NCI-H526 treated with DMSO at 0.1 percent for 48 hours (cell line): ENCODE measurements at places on chromosomes 7 and 10.

GRCh38 chr10:75444781-75445386 is 13.5 kb downstream of the LRMDA start:
- DNase-seq = no peak

GRCh38 chr10:43195557-43195956 is 57.3 kb downstream of the CSGALNACT2 start:
- DNase-seq = no peak

DNA sequence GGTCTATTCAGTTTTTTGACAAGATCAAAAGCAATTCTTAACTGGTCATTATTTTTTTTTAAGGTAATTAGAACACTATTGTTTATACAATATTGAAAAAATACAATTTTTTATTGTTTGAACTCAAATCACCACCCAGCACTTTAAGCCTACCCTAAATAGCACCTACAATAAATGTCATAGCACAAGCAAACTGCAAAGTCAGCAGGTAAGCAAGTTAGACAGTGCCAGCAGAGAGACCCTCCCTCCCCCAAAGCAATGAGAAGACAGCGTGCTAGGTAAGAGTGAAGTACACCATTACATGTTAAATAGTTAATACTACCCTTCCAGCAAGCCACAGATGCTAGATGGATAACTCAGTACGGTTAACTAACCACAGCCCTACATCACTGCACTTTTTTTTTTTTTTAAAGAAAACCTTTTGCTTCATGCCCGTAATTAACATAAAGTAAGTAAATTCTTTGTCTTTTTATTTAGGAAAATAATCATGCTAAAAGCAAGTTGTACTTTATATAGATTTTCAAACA is 120.0 kb downstream of the UBE2H start:
- no peak for DNase-seq

DNA sequence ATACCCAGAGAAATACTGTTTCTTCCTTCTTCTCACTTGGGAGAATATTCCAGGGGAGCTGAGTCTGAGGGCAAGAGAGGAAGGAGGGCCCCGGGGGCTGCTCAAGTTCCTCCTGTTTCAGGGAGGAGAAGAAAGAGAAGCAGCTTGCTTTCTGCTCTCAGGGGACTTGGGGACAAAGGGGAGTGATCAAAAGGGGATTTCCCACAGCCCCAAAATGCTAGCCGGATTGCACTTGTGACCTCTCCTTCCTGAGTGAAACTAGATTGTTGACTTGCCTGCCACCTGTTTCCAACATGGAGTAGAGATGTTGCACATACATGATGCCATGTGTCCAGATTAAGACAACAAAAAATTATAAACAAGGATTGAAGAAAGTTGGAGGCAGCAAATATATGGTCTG is 28.7 kb upstream of the PDCD4 start:
- DNase-seq = no peak

DNA sequence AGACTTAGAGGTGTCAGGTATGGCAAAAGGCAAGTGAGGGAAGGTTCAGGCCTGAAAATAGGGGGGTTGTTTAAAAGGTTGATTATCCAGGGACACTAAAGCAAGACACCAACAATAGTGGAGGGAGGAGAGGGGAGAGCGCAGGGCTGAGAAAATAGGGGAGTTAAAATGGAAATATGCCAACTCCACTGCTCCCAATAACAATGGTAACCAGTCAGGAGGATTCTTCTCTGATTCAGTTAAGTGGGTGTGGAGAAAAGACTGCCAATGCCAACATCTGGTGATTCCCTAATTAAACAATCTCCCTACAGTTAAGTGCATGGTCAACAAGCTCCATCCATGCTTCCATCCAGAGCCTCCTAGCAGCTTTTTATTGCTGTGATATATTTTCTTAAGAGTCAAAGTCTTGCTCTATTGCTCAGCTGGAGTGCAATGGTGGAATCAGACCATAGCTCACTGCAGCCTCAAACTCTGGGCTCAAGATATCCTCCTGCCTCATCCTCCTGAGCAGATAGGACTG is 183.3 kb downstream of the JAZF1 start:
- no peak for DNase-seq

DNA sequence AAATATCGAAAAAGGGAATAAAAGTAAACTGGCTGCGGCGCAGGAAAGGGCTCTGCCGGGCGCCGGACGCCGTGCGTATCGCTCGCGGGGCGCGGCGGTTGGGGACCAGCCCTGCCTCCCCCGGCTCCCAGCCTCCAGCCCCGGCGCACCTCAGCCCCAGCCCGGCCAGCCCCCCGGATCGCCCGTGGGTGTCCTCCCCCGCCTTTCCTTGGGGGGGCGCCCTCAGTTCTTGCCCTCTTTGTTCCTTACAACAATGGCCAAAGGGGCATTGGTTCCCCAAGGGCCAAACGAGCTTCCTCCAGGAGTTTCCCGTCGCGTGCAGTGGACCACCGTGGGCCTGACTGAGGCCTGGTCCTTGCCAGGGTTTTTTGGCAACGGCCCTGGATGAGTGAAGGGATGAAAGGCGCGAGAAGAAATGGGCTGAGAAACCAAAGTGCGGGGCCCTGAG is 1.2 kb downstream of the MACROH2A2 start:
- DNase-seq = no peak

DNA sequence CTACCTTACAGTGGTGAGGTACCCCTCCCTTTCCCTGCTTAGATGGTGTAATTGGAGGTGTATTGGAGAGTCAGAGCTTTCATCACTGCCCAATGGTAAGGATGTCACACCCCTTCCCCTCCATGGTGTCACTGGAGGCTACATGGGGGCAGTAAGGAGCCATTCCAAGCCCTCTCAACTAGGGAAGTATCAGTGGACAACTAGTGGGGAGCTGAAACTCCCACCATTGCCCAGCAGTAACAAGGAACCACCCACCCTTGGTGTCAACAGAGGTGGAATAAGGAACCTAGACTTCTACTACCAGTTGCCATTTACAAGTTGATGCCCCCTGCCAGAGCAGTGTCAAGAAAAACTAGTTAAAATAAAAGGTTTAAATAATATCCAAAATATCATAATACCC is 2.8 kb upstream of the HIBADH start:
- DNase-seq = no peak

GRCh38 chr7:22607180-22607579 is 107.2 kb upstream of the STEAP1B start:
- no peak for DNase-seq

GRCh38 chr10:42645516-42645915 is 7.1 kb upstream of the ZNF33B start:
- DNase-seq = no peak
